ENCODE measurements at places on chromosomes 4 and X.

DNA sequence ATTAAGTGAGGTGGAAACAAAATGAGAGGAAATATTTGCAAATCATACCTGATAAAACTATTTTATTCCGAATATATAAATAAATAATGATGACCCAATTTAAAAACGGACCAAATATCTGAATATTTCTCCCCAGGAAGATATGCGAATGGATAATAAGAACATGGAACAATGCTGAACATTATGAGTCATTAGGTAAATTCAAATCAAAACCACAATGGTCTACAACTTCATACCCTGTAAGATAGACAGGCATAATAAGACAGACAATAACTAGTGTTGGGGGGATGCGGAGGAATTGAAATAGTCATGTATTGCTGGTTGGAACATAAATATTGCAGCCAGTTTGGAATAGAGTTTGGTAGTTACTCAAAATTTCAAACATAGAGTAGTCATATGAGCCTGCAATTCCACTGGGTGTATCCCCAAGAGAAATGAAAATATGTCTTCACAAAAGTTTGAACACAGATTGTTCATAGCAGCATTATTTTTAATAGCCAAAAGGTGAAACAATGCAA, 47.6 kb upstream of the DRP2 start:
- no peak for DNase-seq

DNA sequence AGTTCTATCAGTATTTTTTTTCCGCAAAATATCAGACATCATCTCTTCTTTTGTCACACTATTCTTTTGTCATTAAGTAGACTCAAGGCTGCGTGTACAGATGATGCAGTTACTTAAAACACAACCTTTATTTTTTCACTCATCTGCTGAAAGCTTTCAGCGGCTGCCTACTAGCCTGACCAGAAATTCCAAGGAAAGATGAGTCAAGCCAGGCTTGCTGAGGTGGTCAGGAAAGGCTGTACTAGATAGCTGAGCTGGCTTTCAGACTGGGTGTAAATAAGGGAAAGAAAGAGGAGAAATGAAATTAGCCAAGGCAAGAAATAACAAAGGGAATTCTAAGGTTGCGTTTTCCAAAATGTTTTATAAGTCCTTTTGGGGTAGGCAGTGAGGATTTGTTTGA, 17.9 kb downstream of the STK26 start:
- no peak for DNase-seq

DNA sequence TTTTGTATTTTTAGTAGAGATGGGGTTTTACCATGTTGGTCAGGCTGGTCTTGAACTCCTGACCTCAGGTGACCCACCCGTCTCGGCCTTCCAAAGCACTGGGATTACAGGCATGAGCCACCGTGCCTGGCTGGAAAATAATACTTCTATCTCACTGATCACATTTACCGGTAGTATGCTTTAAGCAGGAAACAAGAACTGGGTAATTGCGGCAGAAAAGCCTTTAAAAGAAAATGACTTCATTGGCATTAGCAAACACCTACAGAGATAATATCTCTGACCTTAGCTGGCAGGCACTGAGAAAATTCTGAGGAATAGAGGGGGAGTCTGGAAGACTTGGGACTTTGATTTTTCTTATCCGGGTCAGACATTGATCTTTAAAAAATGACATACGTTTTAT, 78.5 kb downstream of the SHROOM3 start:
- DNase-seq: no peak

DNA sequence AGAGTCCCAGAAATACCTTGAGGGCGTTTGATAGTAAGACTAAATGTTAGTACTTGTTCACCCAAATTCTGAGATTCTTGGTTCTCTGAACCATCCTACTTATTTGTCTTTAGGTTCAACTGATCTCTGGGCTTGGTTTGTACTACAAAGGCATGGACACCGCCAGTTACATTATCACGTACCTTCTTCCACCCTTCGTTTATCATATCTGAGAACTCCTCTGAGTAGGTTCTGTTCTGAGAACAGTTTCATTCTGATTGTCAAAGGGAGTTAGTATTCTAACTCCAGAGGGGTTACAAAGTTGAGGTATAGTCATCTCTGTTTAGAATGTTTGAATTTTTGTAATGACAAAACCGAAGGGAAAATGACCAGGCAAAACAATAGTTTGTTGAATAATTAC, 19.3 kb downstream of the ZFX start:
- DNase-seq: no peak

DNA sequence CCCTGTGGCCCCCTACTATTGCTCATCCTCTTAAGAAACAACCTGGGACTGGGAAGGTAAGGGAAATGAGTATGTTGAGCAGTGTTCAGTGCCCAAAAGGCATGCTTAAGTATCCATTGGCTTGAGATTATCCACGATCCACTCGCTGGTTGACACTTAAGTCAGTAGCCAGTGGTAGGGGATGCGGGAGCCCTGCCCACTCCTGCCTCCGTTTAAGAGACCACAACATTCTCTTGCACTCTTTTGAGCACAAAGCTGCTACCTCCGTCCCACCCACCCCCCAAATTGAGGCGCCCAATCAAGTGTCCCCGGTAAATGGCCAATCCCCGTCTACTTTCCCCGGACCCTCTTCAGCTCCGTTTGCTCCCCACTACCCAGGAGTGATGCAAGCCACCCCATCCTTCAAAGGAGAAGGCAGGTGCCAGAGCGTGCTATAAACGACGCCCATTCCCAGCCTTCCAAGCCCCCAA, 25.0 kb downstream of the UTP14A start:
- DNase-seq: peak; percentile 0

- no peak for DNase-seq
Observed at GRCh38 chrX:21847342-21847741, 7.9 kb downstream of the MBTPS2 start.

DNA sequence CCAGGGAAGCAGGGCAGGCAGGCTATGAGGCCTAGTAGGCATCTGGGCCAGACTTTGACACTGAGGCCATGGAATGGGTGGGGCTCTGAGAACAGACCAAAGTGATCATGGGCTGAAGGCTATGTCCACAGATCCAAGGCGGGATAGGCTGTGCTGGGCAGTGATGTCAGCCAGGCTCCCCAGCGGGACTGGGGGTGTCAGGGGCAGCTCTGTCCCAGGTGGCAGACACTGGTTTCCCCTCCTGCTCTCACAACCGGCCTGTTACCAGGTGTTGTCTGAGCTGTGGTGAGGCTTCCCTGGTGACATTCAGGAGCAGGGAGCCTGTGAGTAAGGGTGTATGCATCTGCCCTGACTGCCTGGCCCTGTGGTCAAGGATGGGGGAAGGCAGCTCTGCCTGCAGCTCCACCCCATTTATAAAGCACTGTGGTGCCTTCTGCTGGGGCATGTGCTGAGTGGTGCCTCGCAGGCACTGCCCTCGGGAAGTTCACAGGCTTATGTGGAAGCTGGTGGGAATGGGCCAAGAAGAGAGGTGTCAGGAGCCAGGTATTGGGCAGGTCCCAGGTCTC, 2.9 kb downstream of the IL9R start:
- no peak for DNase-seq

DNA sequence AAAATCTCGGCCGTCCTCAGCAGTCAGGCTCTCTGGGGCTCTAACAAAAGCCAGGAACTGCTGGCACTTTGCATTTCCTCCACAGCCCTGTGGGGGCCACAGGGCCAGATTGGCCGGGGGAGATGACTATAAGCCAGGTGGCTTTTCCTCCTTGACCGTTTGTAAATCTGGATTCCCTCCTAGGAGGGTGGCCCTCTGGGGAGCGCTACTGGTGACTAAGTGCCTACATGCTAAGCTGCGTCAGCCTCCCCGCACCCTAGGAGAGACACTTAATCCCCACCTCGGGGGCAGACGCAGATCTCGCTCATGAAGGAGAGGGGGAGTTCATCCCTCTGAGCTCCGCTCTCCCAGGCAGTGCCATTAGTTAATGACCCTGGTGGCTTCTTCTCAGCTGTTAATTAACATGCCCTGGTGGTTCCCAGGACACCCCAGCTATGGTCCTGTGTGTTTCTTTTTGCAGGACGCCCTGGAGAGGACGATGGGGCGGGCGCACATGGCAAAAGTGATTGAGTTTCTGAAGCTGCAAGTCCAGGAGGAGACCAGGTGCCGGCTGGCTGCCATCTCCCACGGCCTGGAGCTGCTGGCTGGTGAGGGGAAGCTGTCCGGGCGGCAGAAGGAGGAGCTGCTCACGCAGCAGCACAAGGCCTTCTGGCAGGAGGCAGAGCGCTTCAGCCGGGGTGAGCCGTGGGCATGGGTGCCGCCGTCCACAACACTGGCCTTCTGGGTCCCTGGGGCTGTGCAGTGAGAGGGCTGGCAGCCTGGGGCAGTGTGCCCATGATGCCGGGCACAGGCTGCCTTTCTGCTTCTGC, 41.6 kb downstream of the EVC start:
- peak; percentile 52 for DNase-seq

GRCh38 chrX:124328765-124329164, 3.7 kb upstream of the TEX13D start:
- DNase-seq: peak; percentile 0

GRCh38 chrX:128458888-128459287, 406.7 kb upstream of the ACTRT1 start:
- no peak for DNase-seq

- no peak for DNase-seq
Observed at GRCh38 chr4:94635177-94635576, 122.6 kb upstream of the BMPR1B start.

GRCh38 chrX:134931550-134931949, 59.2 kb upstream of the SMIM10 start:
- no peak for DNase-seq

- DNase-seq: no peak
Observed at GRCh38 chrX:105265093-105265492, 44.6 kb upstream of the TEX13A start.

DNA sequence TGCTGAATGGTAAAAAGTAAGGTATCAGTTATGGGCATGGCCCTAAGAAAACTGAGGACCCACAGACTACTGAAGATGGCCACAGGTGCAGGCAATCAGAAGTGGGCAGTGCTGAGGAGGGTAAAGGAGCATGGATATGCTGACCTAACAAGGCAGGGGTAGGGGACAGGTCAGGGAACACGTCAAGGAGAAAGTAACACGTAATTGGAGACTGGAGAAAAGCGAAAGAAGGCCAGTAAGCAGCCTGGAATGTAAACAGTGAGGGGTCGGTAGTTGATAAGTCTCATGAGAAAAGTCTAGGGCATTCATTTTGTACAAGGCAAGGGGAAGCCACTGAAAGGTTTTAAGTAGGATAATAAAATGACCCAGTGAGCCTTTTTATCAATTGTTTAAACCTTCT, 153.3 kb downstream of the PRDM5 start:
- peak; percentile 67 for DNase-seq

- no peak for DNase-seq
Observed at GRCh38 chrX:154019061-154019621, 561 bp downstream of the IRAK1 start.

DNA sequence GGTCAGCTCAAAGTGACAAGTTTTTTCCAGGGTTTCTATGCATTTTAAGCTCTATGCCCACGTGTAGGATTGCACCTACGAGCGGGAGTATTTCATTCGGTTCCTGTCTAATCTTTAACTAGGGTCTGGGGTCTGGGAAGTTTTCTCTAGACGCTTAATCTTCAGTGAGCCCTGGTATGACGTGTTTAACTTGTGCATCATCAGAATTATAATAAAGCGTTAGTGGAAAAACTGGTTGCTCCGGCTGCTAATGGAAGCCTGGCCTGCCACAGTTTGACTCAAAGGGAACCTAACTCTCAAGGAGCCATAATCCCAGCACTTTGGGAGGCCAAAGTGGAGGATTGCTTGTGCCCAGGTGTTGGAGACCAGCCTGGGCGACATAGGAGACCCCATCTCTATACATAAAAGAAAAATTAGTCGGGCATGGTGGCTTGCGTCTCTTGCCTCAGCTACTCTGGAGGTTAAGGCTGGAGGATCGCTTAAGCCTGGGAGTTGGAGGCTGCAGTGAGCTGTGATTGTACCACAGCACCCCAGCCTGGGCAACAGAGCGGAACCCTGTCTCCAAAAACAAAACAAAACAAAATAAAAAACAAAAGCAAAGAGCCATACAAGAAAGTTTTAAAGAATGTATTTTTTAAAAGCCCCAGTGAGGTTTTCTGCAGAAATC, 30.2 kb downstream of the ARSD start:
- no peak for DNase-seq

- no peak for DNase-seq
Observed at GRCh38 chrX:107834275-107835201, 8.9 kb downstream of the MID2 start.

- DNase-seq: no peak
Observed at GRCh38 chrX:40303256-40304077, 205.7 kb upstream of the BCOR start.

DNA sequence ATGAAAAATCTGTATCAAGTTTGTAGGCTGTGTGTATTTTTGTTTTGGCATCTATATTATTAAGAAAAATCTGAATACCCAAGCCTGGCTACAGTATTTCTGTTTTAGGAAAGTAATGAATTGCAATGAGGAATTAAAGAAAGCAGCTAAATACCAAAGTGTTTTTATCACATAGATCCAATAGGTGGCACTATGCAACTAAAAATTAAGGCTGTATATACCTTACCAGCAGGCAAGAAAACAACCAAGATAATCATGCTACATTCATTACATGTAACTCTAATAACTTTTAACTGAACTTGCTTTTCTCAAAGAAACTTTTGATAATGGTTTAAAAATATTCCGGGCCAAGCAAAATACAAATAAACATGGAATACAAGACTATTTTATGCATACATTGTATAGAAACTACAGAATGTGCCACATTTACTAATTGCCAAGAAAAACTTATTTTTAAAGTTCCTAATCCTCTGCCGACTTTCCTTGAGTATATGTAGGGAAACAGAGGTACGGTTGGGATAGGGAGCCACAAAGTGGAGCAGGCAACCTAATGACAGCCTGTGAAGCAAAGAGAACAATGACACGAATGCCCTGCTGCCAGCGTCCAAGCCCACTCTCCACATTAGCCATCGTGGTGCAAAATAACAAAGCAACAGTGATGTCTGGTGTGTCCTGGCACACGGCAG, 63.7 kb downstream of the SEC24D start:
- peak; percentile 42 for DNase-seq

GRCh38 chr4:168059251-168059650, 33.1 kb upstream of the ANXA10 start:
- DNase-seq: no peak

- no peak for DNase-seq
Observed at GRCh38 chrX:34654696-34655490, 2.2 kb downstream of the TMEM47 start.

DNA sequence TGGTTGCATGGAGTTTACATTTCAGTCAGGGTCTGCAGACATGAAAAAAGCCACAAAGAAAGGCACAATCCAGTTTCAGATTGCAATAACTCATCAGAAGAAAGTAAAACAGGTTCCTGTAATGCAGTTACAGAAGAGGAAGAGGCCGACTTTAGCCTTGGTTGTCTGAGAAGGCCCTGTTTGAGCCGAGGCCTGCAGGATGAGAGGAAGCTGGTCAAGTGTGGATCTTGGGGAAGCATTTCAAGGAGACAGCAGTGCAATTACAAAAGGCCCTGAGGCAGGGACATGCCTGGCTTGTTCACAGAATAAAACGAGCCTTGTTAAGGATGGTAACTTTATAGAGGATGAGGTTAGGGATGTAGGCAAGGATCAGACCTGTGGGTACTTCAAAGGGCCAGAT, 62.4 kb downstream of the AFF2 start:
- DNase-seq: no peak

GRCh38 chrX:10496345-10496965, 123.9 kb downstream of the MID1 start:
- DNase-seq: peak; percentile 64
